SHP77 treated with DMSO at 0.1 percent for 48 hours (cell line): ENCODE measurements at places on chromosomes 1 and 21.

DNA sequence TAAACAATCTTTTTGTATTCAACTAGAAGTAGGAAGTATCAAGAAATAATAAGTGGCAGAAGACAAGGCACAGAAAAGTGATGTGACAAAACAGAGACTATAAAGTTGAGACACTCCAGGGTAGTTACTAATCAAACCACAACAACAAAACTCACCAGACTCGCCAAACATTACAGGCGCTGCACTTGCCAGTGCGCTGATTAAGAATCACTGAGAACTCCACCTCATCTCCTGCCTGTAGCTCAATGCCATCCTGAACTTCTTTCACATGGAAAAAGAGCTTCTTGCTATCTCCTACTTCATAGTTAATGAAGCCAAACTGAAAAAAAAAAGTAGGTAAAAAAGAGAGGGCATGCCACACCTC is 2.8 kb upstream of the NRAS start:
- DNase-seq = no peak

DNA sequence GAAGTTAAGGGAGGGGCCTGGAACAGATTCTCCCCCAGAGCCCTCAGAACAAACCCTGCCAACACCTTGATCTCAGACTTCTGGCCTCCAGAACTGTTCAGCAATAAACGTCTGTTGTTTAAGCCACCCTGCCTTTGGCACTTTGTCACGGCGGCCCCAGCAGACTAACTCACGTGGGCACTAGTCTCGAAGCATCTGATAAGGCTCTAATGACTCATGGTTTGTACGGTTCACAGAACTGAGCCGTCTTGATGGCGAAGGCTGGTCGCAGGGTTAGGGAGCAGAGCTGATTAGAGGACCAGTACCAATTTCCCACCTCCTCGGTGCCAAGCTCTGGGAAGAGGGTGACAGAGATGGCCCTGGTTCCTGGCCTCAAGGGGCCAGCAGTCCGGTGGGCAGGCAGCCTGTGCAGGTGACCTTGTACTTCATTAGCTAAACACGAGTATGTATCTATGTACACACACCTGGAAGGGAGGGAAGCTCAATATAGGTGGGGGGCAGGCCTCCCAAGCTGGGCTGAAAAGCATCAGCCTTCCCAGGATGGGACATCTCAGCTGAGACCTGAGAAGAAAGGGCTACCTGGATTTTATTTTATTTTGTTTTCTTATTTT is 112.8 kb downstream of the MRPS6 start:
- no peak for DNase-seq

- DNase-seq = no peak
Observed at GRCh38 chr1:64471218-64472039, 1.5 kb downstream of the CACHD1 start.

DNA sequence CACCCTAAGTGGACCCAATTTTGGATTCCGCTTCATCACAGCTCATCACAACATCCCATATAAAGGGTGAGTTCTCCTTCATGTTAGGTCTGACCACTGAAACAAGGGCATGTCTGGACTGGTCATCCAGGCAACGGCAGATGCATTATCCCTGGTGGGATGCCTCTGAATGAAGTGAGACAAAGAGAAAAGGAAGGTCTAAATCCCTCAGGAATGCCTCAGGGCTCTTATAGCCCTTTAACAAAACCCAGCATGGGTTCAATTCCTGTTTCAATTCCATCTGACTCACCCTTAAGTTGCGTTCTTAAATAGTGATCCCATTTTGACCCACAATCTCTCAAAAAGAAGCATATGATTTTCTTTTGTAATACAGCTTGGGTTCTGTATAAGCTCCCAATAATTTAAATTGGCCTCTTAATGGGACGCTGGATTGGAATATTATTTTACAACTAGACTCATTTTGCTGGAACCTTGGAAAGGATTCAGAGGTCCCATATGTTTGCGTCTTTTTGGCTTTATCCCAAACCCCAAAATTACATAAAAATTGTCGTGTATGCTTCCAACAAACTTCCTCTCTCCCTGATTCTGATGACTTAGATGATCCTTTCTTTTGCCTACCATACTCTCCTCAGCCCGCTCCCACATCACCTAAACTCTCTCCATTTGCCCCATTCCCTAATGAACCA is 287.4 kb upstream of the ZP4 start:
- no peak for DNase-seq

DNA sequence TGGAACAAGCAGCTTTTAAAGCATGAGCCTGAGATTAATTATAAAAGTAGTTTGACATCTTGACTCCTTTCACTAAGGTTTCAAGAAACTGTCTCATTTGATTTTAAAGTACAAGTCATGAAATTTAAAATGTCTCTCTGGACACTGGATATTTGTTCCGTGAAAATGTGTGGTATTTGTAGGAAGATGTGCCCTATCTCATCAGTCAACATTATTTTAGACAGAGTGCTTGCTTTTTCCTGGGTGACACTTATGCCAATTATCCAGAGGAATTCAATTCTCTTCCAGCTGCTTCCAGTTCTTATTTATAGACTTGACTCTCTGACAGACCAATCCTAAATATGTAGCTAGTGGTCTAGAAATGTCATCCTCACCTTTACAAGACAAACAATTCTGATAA is 300.4 kb downstream of the PLA2G4A start:
- DNase-seq = no peak

GRCh38 chr1:9510130-9510529 is 29.1 kb upstream of the SLC25A33 start:
- no peak for DNase-seq

GRCh38 chr1:199194862-199195261 is 556.0 kb downstream of the PTPRC start:
- no peak for DNase-seq

DNA sequence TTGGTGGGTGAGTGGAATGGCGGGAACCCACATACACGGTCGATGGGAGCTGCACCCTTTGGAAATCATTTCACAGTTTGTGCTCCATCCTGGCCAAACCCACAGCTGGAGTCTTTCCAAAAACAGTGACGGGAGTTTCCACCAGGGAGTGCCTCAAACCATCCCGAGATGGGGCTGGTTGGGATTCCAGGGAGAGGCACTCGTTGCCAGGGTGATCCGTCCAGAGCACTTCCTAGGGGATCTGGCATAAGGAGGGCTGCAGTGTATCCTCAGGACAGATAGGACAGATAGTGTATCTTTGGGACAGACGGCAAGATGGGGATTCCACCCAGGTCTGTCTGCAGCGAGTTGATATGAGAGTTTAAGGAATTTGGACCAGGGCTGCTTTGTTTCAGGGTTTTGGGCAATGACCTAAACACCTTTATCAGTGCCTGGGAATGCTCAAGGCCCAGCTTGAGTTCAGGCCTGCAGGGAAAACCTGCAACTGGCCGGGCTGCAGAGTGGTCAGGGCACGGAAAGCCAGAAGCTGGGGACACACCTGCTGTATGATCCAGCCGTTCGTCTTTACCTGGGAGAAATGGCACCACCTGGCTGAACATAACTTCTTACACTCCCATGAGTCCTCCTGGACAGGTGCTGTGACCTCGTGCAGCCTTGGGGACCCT is 3.4 kb upstream of the POFUT2 start:
- DNase-seq = no peak

DNA sequence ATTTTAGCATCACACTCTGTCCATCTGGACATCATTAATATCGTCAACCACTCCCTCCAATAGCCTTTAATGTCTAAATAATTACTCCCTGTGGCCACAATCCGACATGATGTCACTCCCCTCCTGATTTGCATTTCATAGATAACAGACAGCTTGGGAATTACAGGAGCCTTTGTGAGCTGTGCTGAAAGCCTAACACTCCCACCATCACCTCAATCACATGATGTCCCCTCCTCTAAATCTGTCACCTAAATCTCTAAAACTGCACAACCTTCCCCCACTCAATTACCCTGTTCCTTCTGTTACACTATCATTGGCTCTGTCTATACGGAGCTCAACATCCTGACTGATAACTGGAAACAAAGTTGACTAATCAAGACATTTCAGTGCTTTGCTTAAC is 14.3 kb downstream of the NHLH2 start:
- no peak for DNase-seq

- DNase-seq = no peak
Observed at GRCh38 chr1:232463225-232463624, 166.7 kb downstream of the SIPA1L2 start.

DNA sequence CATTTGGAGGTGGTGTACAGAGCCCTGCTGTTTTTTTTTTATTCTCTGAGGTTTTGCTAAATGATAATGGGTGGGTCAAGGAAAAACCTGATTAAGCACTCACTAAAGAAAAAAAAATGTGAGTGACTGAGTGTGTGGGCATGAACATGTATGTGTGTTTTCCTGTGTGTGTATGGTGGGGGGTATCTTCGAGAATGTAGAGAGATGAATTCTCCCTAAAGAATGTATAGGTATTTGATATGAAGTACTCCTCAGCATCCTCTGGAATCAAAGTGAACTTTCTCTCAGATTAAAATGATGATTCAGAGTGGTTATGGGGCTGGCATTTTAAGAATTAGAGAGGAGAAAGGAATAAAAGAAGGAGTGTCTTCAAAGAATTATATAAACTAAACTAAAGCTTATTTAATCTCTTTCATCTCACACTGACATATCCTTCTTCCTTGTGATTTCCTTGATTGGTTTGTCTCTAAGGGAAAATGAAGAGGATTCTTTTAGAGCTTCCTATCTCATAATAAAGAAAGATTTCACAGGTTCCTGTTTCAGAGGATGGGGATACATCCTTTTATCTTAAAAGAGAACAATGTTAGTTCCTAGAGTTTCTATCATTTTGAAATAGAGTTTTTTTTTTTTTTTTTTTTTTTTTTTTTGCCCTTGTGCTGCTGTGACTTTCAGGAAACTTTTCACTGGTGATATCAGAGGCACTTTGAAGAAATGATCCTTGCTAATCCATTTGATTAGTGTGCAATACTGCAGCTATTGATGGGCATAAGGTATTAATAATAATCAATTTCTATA is 23.9 kb downstream of the S1PR1 start:
- DNase-seq = no peak

- DNase-seq = no peak
Observed at GRCh38 chr1:243939167-243939848, 89.3 kb upstream of the AKT3 start.

DNA sequence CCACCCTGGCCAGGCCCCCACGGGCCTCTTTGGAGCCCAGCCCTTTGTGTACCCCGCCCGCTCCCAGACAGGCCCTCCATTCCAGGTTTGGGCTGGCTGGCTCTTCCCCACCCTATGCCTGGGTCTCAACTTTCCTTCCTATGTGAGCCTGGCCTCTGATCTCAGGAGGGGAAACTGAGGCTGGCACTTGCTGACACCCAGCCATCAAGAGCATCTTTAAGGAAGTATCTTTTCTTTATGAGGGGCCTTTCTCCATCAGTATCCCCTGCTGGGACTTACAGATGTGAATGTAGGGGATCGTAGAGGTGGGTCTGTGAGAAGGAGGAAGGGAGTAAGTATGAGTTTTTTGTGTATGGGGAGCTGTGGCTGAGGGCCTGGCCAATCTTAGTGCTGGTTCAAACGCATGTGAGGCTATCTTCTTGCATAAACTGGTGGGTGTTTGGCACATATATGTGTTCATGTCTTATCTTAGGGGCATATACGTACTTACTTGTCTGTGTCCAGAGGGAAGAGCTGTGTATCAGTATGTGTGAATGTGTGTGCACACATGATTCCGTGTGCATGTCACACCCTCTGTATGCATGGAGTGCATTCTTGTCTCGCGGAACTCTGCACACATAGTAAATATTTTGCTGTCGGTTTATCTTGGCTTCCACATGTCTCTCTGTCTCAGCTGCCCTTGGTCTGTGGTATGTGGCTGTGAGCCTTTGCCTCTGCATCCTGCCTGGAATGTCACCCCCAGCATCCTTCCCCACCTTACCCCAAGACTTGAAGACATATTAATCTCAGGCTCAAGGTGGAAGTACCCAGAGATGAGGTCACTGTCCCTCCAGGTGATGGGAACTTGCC is 5.4 kb downstream of the NECTIN4 start:
- no peak for DNase-seq

DNA sequence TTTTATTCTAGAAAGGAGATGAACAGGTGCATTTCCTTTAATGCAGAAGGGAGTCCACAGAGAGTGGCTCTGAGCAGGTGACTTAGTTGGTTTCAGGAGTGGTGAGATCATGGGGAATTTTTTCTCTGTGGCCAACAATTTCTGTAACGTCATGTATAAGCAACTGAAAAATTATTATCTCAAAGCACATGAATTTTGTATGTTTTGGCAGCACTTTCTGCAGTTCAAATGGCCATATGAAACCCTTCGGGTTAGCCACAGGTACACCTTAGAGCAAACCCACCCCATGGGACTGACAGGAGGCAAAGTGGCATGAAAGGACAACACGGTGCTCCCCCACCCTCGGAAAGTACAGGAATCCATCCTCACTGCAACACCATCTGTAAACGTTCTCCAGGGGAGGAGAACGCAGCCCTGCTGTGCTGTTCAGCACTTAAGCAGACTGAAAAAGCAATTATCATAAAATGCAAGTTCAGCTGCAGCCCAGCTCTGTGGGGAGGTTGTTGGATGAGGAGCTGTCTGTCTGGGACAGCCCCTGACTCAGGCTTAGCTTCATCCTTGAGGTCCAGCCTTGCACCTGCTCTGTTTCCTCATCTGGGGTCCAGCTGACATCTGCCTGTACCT is 55.8 kb upstream of the CLDN14 start:
- no peak for DNase-seq
